ENCODE measurements at places on chromosomes 5 and 9.

- no peak for DNase-seq
Measured at GRCh38 chr5:1445689-1446601, 705 bp upstream of the SLC6A3 start.

DNA sequence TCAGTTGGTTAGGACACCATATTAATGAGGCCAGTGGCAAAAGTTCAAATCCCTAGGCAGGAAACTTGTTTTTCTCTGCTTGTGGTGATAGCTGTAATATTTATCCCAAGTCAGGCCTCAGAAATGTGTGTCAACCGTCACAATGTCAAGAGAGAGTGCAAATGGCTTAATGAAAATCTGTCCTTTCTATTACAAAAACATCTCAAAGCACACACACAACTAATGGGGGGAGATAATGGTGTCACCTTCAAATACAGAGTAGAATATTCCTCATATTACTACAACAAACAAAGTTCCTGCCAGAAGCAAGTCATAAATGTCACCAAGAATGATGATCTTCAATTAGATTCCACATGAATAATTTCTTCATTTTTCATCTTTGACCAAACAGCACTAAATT, 127.2 kb upstream of the MARCHF11 start:
- no peak for DNase-seq

DNA sequence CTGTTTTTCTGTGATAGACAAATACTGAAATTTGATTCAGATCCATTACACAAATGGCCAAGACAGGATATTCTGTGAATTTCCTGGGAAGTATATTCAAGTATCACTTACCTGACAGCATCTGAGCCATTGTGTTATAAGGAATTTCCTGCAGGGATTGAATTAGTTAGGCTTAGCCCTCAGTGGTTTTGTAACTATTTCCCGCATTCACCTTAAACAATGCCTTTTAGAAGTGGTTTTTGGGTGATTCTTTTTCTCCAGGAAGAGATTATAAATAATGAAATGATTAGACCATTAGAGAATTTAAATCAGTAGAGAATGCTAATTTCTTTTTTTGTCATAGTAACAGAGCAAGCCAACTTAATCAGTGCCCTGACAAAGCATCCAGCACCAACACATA, 30.6 kb downstream of the ITGA1 start:
- DNase-seq, result no peak

DNA sequence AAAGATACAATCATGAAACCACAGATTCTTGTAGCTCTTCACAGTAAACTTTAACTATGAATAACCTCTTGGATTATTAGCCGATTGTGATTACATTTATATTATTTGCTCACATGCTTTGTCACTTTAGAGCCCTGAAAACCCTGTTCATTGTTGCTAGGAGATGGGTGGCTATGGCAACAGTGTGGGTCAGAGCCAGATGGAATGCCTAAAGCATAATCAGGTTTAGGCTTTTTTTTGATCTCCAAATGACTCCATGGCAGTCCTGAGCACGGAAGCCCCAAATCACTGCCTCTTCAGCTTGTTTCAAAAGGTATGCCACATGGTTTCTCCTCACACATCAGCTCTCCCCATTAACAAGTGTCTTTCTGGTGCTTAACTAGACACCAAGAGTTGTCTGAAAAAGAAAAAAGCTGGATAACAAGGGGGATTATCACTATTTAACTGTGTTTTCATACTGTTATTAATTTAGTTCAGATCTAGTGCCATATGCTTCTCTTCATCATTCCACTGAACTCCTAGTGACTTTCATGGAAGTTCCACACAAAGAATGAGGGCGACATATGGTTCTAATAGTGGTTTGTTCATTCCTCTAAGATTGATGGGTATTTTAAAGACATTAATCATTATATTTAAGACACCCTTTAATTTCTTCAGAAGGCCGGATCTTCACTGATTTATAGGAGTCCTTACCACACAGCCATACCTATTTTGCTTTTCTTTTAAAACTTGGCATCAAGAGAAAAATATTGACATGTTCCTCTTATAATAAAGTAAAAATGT, 88.8 kb upstream of the PAM start:
- DNase-seq, result no peak

DNA sequence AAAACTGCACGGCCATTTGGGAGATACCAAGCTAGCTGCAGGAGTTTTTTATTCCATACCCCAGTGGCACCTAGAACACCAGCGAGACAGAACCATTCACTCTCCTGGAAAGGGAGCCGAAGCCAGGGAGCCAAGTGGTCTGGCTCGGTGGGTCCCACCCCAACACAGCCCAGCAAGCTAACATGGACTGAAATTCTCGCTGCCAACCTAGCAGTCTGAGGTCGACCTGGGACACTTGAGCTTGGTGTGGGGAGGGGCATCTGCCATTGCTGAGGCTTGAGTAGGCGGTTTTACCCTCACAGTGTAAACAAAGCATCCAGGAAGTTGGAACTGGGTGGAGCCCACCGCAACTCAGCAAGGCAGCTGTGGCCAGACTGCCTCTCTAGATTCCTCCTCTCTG, 108.9 kb upstream of the CHD1 start:
- DNase-seq, result no peak

GRCh38 chr9:16623989-16624743, 246.3 kb downstream of the BNC2 start:
- no peak for DNase-seq

GRCh38 chr9:97703437-97704344, 6.6 kb upstream of the XPA start:
- no peak for DNase-seq

DNA sequence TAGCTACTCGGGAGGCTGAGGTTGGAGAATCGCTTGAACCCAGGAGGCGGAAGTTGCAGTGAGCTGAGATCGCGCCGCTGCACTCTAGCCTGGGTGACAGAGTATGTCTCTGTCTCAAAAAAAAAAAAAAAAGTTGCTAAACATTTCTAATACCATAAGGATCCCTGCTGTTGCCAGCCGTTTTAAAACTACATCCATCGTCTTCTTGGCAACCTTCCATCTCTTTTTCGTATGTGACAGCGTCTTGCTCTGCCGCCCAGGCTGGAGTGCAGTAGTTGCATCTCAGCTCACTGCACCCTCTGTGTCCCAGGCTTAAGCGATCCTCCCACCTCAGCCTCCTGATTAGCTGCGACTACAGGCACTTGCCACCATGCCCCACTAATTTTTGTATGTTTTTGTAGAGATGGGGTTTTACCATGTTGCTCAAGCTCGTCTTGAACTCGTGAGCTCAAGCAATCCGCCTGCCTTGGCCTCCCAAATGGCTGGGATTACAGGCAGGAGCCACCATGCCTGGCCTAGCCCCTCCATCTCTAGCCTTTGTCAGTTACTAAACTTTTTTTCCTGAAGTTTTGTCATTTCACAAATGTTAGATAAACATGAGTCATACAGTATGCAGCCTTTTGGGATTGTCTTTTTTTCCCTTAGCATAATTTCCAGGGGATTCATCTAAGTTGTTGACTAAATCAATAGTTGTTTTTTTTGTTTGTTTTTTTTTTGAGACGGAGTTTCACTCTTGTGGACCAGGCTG, 13.5 kb downstream of the NSD1 start:
- no peak for DNase-seq

DNA sequence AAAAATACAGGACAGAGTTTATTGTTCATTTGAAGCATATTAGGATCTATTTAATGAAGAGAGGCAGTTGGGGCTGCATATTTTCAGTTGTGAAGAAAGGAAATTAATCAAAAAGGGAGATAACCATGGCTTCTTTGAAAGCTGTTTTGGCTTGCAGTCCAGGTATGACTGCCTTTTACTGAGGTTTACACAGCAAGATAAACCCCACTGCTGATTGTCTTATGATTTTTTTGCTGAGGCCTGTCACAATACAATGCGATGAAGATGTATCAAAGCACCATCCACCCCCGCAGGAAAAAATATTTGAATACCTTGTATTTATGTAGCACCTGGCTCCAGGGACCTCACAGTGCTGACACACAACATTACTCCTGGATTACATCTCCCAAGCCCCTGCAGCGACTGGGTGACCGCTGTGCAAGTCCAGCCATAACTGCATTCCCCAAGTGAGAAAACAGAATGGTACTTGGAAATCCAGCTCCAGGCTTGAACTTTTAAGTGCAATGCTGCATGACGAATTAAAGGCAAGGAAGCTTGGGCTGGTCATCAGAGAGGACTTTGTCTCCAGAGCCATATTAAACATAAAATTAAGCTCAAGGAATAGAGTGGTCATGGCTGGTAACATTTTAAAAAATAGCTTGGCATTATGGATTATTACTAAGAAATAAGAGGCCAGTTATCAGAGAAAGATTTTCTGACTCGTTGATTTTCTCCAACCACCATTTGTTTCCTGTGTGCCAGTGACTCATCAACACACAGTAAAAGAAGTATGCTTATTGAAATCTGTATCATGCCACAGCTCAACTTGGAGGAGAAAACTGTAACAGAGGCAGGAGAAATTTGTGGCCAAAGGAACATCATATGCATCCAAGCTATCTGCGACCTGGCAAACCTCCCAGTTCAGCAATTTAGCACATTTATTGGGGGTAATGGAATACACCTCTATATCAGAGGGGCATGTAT, 374.2 kb downstream of the MAN2A1 start:
- DNase-seq, result no peak

GRCh38 chr5:148974642-148975327, 88.1 kb downstream of the SH3TC2 start:
- no peak for DNase-seq

- DNase-seq, result no peak
Measured at GRCh38 chr5:165837286-165837685, 2331.9 kb downstream of the MAT2B start.

DNA sequence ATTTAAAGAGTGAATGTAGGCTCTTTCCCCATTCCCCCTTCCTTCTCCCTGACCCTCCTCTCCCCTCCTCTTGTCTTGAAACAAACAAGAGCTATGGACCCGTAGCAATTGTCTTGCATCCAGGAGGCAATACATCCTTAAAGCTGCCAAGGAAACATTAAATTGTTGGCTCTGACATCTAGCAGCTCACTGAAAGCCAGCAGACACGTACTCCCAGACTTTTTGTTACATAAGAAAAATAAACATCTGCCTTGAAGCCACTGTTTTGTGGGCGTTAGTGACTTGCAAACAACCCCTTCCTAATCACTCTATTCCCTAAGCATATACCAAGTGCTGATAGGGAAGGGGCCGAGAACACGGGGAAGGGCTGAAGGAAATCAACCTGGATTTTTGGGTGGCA, 8.6 kb downstream of the SLC45A2 start:
- no peak for DNase-seq

DNA sequence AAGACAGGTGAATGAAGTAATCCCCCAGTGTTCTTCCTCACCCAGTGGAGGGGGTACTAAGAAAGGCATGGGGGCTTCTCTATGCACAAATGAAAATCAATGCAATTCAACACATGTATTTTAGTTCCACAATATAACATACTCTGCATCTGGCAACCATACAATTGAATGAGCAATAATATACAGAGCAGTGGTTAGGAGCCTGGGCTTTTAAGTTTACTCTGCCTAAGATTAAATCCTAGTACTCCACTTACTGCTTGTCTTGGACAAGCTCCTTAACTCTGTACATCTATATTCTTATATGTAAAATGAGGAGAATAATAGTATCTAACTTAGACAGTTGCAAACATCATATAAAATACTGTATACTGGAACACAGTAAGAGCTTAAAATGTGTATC, 195.4 kb upstream of the TRIM32 start:
- no peak for DNase-seq

DNA sequence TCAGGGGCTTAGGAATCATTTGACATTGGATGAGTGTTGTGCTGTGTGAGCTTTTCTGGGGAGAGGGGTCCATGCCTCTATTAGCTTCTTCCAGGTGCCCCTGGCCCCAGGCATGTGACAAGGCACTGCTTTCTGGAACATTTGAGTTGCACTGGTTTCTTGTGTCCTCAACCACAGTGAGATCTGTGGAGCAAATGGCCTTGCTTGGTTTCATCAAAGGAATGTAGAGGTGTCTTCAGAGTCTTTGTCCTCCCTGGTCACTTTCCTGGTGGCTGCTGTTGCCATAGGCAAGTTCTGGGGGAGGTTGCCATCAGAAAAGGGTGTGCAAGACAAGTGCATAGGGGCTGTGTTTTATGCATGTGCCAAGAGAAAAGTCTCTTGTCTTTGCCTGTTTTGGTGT, 157.5 kb downstream of the MACROH2A1 start:
- DNase-seq, result no peak

DNA sequence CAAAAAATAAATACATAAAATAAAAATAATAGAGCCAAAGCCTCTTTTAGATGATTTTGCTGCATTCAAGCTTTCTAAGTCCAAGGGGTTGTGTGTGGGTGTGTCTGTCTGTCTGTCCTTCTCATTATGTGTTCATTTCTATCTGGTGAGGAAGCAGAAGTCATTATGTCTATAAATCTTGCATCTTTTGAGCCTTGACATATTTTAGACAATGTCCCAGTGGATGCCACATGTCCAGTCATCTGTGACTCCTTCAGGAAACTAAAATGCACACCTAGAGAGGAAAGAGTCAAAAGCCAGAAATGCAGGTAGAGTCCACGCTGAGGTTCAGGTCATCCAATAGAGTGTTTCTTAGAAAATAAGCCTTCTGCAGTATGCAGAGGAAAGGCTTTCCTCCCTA, 80.9 kb downstream of the GALNT10 start:
- no peak for DNase-seq

GRCh38 chr5:54115735-54116403, 194.5 kb downstream of the ARL15 start:
- DNase-seq, result no peak

DNA sequence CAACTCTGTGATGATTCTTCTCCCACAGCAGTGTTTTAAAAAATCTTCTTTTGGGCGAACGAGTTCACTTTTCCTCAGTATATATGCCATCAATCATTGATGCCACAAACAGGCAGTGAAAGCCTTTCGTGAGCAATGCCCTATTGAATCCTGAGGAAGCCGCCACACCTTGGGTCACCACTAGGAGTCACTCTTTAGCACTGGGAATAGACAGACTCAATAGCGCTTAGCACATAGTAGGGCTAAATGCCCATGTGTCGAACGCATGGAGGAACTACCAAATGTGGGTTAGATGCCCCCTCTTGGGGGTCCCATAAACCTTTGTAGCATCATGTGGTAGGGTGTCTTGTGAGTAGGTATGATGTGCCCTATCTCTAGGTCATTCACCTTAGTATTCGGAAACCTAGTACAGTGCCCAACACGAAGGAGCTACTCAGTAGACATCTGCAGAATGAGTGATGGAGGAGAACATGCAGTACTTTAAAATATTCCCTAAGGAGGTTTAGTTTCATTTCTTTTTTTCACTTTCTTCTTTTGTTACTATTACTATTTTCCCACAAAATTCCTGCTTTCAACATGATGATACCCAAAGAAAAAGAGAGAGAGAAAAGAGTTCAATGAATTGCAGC, 603.7 kb downstream of the BNC2 start:
- no peak for DNase-seq

- no peak for DNase-seq
Measured at GRCh38 chr5:144463481-144464223, 293.0 kb downstream of the KCTD16 start.

DNA sequence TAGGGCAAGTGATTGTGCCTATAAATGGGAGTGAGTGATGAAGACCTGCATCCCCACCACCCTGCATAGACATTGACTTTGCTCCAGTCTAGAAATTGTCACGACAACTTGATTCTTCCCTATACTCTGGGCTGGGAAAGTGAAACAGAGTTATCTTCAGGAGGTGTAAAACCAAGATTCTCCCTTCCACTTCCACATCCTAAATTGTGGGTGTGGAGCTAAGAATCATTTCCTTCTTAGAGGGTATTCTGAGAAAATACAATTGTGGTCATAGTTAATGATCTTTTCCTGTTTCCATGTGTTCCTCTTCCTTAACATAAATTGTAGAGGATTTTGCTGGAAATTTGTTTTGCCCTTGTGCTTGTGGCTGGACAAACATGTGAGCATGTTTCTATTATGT, 96.8 kb upstream of the PJA2 start:
- DNase-seq, result no peak
